Keratinocyte (primary cell): ENCODE measurements at places on chromosomes 1 and 21. TPM values are rescaled to one million over a fixed set of nuclear protein-coding genes. Genes with fewer than 3 reads are reported as not detected.

GRCh38 chr1:185291159-185291558, 25.9 kb downstream of the IVNS1ABP start:
- H3K36me3 ChIP-seq: peaks cover 7% of the 10 kb centered on the region
- H3K4me3 ChIP-seq: no peak overlapping the region
- no peaks in the 10 kb centered on the region for H3K4me1 ChIP-seq
- H3K27ac ChIP-seq: no peak overlapping the region

Gene KCNT2
- polyA plus RNA-seq: 0.01 TPM in 1 of 3 replicates, not detected in the others

DNA sequence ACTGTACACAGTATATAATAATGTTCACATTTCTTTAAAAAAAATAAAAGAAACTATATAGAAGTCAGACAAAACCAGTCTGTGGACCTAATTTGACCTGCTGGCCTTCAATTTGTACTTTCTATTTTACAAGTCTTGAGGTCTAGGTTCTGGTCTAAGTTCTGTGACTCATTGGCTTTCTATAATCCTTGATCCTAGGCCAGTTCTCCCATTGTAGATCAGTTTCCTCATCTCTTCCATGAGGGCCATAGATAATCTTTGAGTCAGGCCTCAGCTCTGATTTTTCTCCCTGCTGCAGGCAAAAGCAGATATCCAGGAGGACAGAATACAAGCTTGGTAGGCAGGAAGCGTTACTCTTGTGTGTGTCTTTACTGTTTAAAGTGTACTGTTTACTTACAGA, 603.7 kb upstream of the CAMK1G start:
- H3K4me1 ChIP-seq: peaks cover 24% of the 10 kb centered on the region
- H3K36me3 ChIP-seq: no peaks in the 10 kb centered on the region
- no peak for DNase-seq
- H3K4me3 ChIP-seq: no peak overlapping the region
- H3K27me3 ChIP-seq: no peaks in the 10 kb centered on the region

Gene ADORA1
- 0.07 to 0.10 TPM (median 0.09 TPM) in 3 replicates for polyA plus RNA-seq
